Left ventricle myocardium inferior (tissue), 1 donor: ENCODE measurements at places on chromosomes 6 and 20. TPM values are rescaled to one million over a fixed set of nuclear protein-coding genes. Genes with fewer than 3 reads are reported as not detected.
A peak's percentile ranks its signal among the peaks of the same experiment; 100 is the strongest.

The PROKR2 gene
- total RNA-seq = not detected

The HSPA12B gene
- 12.5 TPM for total RNA-seq

DNA sequence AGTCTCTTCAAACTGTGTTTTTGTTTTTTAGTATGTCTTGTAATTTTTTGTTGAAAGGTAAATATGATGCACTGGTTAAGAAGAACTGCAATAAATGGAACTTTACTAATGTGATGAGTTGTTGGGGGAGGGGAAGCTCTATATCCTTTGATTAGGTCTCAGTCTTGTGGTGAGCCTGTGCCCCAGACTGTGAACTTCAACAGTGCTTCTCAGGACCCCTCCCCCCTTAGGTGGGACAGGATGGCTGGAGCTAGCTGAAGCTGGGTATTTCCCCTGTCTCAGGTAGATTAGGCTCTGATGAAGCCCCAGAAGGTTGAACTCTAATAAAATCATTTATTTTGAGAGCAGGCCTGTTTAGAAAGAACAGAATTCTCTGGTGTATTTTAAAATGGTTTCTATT lies 31.4 kb upstream of the TASP1 start:
- no peak overlapping the region for H3K27ac ChIP-seq
- peaks cover 15% of the 10 kb centered on the region for H3K4me1 ChIP-seq
- H3K27me3 ChIP-seq = no peaks in the 10 kb centered on the region
- no peak for DNase-seq

DNA sequence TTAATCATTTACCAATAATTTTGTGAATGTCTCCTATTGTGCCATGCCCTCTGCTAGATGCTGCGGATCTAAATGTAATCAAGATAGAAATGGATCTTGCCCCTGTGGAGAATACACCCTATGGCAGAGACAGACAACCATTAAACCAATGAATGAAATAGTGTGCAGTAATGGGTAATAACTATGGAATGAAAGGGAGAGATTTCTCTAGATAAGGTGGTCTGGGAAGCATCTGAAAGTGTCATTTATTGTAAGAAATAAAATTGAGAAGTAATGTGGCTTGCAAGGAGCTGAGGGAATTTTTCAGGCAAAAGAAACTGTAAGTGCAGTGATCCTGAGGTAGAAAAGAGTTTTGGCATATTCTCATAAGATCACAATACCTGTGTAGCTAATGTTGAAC lies 430.0 kb downstream of the LMBRD1 start:
- DNase-seq = no peak
- H3K27me3 ChIP-seq = no peaks in the 10 kb centered on the region
- peaks cover 26% of the 10 kb centered on the region for H3K4me1 ChIP-seq
- no peak overlapping the region for H3K27ac ChIP-seq

- no peaks in the 10 kb centered on the region for H3K36me3 ChIP-seq
- H3K27ac ChIP-seq = no peak overlapping the region
Measured at GRCh38 chr6:158213925-158214674, 46.0 kb downstream of the GTF2H5 start.

- no peak overlapping the region for H3K4me3 ChIP-seq
- H3K27ac ChIP-seq = peak overlapping the region; percentile 96
- peaks cover 16% of the 10 kb centered on the region for H3K27me3 ChIP-seq
- H3K4me1 ChIP-seq = peaks cover 46% of the 10 kb centered on the region
- no peaks in the 10 kb centered on the region for H3K36me3 ChIP-seq
Measured at GRCh38 chr20:46220455-46221207, 87.7 kb downstream of the CDH22 start.

- H3K27me3 ChIP-seq = peaks cover 52% of the 10 kb centered on the region
- no peak overlapping the region for H3K4me3 ChIP-seq
- H3K4me1 ChIP-seq = peaks cover 36% of the 10 kb centered on the region
- no peaks in the 10 kb centered on the region for H3K36me3 ChIP-seq
- DNase-seq = no peak
Measured at GRCh38 chr20:1396702-1397101, 3.8 kb upstream of the FKBP1A start.
